ENCODE measurements at places on chromosomes 4 and X.

DNA sequence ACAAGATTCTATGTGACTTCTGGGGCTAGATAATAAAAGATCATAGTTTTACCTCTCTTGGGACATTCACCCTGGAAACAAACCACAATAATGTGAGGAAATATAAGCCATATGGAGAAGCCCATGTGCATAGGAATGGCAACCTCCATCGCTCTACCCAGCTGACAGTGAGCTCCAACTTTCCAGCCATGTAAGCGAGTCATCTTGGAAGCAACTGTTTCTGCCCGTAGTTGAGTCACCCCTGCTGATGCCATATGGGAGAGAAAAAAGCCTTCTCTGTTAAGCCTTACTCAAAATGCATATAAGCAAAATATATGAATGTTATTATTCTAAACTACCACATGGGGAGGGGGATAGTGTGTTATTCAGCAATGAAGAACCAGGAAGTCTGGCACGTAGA lies 31.4 kb upstream of the RELL1 start:
- peak; percentile 68 for DNase-seq

DNA sequence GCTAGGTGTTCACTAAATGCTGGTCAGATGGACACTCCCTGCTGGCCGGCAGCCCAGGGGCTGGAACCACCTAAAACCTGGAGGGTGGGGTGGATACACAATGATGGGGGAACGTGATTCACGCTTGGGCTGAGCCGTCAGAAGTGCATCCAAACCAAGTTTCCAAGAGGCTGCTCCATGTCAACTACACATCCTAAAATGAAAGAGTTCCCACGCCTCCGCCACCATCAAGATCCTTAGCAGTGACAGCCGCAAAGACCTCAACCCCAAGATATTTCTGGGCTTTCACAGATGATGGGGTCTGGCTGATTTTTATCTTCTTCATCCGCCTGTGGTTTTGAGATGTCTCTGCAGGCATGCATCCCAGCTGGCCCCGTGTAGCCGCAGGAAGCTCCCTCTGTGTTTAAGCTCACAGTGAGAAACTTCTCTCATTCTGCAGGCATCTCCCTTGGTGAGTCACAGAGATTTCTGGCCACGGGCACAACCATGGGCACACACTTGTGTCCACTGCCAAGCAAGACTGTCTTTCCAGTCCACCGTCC lies 84.4 kb downstream of the HTRA3 start:
- DNase-seq: peak; percentile 67

DNA sequence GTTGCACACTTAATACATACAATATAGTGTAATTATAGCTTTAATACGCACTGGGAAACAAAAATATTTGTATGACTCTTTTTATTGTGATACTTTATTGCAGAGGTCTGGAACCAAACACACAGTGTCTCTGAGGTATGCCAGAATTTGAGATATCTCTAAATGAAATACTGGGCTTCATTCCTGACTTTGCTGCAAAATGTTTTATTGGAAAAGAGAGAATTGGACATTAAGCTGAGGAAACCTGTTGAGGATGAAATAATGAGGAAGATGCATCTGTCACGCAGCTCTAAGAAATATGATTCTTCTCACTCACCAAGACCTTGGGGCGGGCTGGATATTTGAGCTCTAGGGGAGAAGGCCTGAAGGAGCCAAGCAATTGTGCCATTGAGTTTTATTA lies 242.1 kb downstream of the CPE start:
- DNase-seq: no peak

DNA sequence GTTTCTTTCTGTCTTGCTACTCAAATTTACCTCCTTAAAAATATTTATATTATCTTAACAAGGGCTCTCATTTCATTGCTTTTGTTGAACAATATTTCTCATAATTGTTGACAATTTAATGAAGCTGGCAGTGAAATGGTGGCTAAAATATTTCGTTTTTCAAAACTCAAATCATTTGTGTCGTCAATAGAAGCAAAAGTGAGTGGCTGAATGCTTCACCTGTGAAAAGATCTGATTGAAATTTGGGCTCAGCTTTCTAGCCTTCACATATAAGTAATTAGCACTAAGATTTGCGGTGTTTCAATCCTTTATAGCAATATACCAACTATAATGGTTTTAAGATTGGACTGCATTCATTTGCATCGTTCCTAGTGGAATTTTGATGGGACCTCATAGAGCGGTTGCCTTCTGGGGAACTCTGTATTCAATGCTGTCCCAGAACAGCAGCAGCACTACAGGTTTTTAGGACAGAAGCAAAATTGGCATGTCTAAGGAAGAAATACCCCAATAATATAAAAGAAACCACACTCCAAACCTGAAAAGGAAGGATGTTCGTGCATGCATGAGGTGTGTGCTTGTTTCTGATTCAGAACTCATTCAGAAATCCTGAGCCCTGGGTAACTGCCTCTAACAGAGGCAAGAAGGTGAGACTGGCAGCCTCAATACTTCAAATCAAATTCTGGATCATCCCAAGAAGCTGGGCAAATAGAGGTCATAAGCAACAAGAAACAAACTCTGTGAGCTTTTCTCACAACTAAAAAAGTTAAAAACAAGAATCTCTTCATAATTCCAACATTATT lies 2.5 kb downstream of the CXCL1 start:
- DNase-seq: no peak

DNA sequence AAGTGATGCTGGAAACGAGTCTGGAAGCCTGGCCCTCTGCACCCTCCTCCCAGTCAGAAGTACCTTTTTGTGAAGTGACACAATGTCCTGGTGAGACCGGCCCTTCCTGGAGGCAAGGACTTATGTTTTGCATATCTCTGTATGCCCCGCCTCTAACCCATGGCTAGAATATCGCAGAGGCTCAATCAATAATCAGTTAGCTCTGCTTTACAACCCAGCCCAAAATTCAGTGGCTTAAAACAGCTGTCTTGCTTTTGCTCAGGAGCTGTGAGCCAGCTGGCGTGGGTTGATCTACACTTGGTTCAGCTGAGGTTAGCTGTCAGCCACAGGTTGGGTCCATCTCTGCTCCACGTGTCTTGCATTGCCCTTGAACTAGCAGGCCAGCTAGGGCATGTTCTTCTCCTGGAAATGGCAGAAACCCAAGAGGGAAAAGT lies 98.8 kb upstream of the METTL14 start:
- peak; percentile 11 for DNase-seq

DNA sequence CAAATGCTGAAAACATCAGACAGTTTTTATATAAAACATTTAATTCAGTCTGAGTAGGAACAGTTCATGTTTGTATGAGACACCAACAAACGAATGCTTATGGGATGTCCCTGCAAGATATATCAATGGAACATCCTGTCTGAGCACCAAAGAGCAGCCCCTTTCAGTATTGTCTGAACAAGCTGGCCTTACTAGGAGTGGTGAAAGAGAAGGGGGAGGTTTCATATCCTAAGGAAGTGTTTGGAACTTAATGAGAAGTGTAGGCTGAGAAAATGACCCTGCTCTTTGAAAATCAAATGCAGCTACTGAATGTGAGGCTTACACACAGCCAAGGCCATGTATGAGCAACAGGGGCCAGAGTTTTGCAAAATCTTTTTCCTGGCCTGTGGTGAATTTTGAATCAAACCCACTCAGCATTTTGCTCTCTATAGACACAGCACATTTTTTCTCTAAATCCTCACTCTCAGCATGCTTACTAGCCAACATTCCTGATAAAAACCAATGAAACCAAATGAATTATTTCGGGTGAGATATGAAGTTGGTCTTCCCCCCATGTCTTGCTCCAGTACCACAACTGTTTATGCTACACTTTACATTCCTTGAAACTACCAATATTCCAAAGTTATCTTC lies 119.4 kb downstream of the LUZP4 start:
- peak; percentile 16 for DNase-seq

DNA sequence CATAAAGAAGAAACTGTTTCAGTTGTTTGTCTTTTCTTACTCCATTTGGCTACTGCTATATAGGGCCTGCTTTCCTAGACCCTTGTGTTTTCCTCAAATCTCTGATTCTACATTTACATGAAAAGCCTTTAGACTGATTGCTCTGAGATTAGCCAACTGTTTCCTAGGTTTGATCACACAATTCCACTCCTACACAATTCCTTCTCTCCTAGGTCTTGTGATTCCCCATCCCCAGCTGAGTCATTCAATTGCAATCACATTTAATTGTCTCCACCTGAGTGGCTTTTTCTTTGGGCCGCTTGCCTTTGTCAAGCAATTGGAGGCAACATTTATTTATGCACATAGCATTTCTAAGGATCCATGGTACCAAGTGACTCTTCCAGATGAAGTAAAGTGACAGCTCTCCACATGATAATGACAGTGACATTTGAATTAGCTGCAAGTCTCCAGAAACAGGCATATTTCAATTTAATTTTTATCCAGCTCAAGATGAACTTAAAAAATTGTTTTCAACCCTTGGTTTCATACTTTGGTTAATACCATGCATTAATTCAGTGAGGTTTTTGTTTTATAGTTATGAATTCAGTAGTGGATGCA lies 35.8 kb downstream of the ATXN3L start:
- DNase-seq: peak; percentile 40

DNA sequence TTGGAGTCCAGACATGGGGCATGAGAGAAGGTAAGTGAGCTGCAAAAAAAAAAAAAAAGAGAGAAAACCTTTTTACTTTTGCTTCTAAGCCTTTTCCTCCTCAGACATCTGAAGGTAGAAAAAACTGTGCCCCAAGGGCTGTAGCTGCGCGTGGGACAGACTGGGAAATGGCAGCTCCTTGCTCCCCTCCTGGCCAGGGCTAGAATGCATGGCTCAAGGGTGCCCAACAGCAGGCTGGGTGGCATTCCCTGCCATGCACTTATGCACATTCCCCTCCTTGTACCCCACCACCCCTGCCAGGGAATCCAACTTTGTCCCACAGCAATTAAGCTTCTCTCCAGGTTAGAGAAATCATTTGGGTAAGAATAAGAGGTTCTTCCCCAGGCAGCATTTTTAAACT lies 421.2 kb downstream of the TRAM1L1 start:
- DNase-seq: no peak

GRCh38 chrX:129144172-129145038 lies 378.9 kb downstream of the SMARCA1 start:
- DNase-seq: no peak

DNA sequence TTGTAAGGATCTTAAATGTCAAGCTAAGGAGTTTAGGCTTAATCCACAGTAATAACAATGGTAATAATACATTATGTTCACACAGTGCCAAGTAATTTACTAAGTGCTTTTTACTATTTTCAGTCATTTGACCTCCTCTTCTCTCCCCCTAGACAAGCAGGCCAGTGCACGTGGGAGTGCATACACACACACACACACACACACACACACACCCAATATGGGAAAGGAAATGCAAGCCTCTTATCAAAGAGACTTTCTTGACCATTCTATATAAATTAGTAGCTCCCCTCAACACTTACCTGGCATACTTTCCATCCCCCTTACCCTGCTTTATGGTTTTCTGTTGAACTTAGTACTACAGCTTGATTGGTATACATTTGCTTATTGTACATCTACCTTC lies 3.8 kb upstream of the GPRIN3 start:
- DNase-seq: no peak

- no peak for DNase-seq
Measured at GRCh38 chr4:2417765-2418649, at the start of gene ZFYVE28. Gene ZFYVE28, minus strand, starts transcription at chr4:2418645. Its CDS starts 322 bp downstream, at chr4:2418323.

DNA sequence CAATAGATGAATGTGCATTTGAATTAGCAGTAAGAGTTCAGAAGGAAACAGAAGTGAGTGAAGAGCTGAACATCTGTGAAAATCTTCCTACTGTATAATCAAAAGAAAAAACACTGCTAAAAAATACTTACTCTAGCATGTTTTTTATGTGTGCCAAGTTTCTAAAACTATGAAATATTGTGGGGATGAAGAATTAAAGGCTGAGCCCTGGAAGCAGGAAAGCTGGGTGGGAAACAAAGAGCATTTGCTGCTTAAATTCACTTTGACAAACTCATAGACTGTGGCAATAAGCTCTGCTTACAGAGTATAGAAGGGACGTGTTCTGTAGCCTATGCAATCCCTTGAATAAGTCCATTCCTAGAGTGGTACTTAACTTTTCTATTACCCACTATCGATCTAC lies 261.7 kb downstream of the ANKRD50 start:
- DNase-seq: no peak

DNA sequence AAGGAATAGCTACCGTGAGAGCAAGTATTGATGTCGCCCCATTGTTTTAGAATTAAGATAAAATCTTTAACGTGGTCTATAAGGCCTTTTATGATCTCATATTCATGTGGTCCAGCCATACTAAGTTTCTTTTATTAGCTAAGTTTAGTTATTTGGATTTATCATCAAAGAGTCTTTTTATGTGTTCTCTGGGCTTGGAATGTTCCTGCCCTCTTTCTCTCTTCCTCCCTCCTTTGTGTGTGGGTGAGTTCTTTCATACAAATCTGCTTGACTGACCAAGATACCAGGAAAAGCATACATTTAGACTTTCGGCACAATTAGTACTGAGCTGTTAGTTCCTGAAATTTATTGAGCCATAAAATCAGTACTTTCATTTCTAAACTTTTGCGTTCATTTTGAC lies 11.3 kb downstream of the TDO2 start:
- no peak for DNase-seq

GRCh38 chr4:10131202-10131601 lies 14.6 kb upstream of the WDR1 start:
- no peak for DNase-seq

DNA sequence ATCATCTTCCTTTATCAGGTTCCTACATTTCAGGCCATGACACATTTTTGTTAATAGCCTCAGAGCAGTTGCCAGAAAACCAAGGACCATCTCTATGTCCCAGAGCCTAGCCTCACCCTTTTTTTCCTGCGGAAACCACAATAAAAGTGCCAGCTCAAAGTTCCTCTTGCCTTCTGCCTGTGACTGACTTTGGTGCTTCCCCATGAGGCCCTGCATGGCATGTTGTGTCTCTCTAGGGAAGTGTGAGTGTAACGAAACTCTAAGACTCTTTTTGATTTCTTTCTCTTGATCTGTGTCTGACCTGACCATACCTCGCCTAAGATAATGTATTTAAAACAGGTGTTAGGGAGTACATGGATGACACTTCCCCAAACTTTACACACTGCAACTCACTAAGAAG lies 642.3 kb upstream of the BOD1L1 start:
- DNase-seq: no peak

DNA sequence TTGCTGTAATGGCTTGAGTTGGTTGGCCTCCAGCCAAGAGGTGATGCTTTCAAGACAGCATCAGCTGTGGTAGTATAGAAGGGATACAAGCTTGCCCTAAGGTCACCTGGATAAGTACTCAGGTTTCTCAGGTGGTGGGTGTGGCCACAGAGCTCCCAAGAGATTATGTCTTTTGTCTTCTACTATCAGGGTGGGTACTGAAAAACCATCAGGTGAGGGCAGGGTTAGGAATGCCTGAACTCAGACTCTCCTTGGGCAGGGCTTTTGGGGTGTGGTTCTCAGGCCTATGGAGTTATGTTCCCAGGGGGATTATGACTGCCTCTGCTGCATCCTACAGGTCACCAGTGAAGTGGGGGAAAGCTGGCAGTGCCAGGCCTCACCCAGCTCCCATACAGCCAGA lies 654.6 kb upstream of the GALNT7 start:
- DNase-seq: no peak

- DNase-seq: peak; percentile 11
Measured at GRCh38 chrX:13248867-13249486, 70.9 kb downstream of the ATXN3L start.

- DNase-seq: no peak
Measured at GRCh38 chrX:49273181-49273727, 3.7 kb downstream of the PPP1R3F start.
